Activated T-cell treated with anti-CD3 and anti-CD28 coated beads for 1 hour (primary cell): ENCODE measurements at places on chromosomes 13 and 19.

- peak; percentile 52 for DNase-seq
Measured at GRCh38 chr19:10105509-10106099, 558 bp upstream of the PPAN start.

DNA sequence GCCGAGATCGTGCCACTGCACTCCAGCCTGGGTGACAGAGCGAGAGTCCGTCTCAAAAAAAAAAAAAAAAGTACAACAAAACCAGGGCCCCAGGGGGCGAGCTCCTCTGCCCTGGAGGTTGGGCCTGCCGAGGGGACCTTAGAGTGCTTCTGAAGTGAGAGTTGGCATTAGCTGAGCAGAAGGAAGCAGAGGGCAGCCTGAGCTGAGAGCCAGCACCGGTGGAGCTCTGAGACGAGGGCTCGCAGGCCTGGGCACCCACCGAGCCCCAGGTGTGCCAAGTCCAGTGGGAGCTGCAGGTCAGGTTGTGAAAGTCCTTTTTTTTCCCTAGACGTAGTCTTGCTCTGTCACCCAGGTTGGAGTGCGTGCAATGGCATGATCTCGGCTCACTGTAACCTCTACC lies 46.0 kb downstream of the KDM4B start:
- no peak for DNase-seq

GRCh38 chr13:62512194-62513141 lies 1096.8 kb upstream of the PCDH20 start:
- no peak for DNase-seq

- DNase-seq, result no peak
Measured at GRCh38 chr19:45440259-45440638, 16.5 kb upstream of the ERCC1 start.

- DNase-seq, result no peak
Measured at GRCh38 chr13:60078226-60078625, 85.5 kb downstream of the DIAPH3 start.

GRCh38 chr13:46685006-46685730 lies 111.8 kb downstream of the ESD start:
- DNase-seq, result no peak

DNA sequence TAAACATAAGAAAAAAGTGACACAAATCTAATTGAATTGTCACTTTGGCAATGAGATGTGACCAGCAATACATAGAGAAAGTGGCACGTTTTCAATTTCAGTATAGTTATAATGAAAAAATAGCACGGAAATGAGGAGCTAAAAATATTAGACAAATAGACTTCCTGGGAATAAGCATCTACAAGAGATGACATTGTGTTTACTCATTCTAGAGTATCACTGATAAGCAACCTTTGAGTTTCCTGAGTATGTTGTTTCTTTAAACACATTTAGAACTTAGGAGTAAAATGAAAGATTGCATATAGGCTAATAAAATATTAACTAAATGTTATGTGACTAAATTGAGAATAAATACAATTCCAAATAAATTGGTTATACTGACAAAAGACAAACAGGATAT lies 207.1 kb upstream of the SLITRK6 start:
- no peak for DNase-seq

GRCh38 chr13:60492187-60492586 lies 95.2 kb downstream of the TDRD3 start:
- no peak for DNase-seq

- DNase-seq, result no peak
Measured at GRCh38 chr13:71613066-71613745, 253.8 kb downstream of the DACH1 start.

DNA sequence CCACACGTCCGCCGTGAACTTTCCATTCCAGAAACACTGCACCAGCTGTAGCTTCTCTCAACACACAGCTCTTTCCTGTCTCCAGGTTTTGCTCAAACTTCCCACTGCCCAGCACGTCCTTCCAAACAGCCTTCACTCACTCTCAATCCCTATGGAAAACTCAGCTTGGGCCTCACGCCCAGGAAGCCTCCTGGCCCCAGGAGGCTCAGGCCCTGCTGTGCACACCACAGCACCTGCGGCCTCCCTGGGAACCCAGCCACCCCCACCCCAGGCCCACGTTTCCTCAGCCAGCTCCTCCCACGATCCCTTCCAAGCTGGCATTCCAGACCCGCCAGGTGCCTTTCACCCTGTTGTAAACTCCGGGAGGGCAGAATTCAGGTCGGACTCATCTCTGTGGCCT lies 35.2 kb downstream of the C13orf46 start:
- DNase-seq, result no peak

DNA sequence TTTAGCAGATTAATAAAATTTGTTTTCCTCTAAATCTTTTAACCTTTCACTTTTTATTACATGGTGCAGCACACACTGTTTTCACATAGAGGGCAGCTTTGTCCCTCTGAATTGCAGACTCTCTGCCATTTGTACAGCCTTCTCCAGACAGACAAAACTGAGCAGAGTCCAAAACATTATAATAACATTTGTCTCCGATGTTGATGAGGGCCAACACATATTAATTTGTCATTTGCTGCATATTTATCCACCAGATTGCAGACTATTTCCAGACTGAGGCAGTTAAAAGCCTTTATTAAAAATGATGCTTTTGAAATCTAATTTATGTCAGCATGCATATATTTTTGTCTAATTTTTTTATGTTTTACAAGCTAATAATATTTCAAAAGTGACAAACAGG lies 1251.9 kb upstream of the SLC10A2 start:
- DNase-seq, result no peak

- DNase-seq, result no peak
Measured at GRCh38 chr13:113785051-113786010, 26.3 kb downstream of the TMEM255B start.

DNA sequence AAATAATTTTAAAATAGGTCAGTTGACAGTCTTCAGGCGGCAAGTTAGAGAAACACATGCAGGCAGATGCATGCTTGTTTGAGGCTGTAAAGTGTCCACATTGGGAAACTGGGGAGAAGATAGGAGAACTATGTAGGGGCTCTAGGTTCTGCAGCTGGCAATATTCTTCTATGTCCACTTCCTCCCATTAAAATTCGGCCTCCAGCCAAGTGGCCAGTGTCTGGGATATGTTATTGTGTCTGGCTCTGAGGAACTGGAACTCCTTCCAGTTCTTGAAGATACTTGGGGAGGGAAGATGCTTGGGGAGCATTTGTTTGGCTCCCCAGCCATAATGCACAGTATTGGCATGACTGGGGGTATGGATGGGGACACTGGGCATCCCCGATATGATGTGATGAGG lies 20.9 kb upstream of the KLF2 start:
- no peak for DNase-seq

DNA sequence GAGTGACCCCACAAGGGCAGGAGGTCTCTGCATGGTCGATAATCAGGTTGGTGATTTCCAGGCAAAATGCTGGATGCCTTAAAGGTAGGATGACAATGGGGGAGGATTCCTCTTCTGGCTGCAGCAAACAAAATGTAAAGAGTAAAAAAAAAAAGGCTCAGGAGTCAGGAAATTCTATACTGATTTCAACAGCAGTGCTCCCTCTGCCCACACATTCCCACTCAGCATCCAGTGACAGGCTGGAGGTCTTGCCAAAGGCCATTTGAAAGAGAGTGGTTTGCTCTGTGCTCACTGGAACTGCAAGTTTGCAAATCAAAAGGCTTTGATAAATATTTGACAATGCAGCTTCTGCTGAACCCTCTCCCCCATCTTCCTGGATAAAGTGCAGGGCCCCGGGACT lies 135.4 kb downstream of the TNFRSF19 start:
- no peak for DNase-seq

DNA sequence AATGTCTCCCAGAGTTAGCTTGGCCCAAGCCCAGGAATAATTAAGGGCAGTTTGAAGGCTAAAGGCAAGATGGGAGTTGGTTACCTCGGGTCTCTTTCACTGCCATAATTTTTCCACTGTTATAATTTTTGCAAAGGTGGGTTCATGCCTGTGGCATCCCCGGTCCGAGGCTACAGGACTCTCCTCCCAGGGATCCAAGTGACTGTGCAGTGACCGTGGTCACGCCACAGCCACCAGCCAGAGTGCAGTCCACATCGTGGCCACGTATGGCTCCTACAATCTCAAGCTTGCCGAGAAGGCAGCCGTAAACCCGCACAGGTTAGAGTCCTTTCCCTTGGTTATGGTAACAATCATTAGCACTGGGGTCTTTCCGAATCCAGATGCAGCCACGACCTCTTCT lies 36.8 kb downstream of the C13orf46 start:
- DNase-seq, result no peak

GRCh38 chr19:18435178-18435841 lies 2.6 kb downstream of the ISYNA1 start:
- no peak for DNase-seq

GRCh38 chr19:13154911-13155471 lies 4.8 kb downstream of the IER2 start:
- peak; percentile 73 for DNase-seq

DNA sequence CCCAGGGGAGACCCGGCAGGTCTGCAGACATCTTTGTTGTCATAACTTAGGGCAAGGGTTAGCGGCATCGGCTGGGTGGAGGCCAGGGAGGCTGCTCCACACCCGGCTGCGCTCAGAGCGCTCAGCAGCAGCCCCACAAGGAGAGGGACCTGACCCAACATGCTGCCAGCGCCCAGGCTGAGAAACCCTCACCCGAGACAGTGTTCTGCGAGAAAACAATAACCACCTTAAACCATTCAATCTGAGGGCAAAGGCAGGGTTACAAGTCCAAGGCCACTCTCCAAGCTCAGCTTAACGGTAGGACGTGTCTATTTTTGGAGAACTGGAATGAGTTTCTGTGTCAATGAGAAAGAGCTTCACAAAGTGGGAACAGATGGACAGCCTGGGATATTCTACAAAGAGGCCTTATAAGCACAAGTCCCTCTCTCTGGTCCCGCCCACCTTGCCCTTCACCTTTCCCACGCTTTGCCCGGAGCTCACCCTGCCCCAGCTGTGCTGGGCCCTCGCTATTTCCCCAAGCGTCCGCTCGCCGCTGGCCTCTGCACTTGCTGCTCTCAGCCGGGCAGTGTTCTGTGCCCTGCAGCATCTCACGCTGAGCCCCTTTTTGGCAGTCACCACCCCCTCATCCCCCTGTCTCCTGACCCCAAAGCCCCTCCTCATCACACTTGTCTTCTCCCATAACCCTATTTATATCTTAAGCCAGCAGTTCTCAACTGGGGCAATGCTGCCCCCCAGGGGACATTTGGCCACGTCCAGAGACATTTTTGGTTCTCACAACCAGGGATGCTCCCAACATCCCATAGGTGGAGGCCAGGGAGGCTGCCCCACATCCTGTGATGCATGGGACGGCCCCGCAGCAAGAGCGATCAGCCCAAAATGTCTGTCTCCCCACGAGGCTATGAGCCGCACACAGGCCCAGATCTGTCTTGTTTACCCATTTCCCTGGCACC lies 17.6 kb downstream of the PPP1R12C start:
- DNase-seq, result no peak

DNA sequence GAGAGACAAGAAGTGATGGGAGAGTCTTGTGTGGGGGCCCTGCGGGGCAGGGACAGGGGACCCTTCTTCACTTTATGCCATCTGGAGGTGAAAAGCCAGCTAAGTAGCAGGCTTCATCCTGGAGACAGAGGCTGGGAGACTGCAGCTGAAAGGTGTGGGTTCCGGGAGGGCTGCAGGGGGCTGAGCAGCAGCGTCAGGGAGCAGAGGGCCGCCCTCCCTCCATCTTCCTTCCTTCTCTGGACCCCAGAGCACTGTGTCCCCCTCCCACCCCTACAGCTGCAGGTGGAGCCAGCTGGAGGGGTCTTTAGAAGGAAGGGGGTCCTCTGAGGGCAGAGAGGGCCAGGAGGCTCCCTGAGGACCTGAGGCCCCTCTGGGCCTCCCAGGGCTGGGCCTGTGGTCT lies 96.6 kb downstream of the WTIP start:
- DNase-seq, result no peak

DNA sequence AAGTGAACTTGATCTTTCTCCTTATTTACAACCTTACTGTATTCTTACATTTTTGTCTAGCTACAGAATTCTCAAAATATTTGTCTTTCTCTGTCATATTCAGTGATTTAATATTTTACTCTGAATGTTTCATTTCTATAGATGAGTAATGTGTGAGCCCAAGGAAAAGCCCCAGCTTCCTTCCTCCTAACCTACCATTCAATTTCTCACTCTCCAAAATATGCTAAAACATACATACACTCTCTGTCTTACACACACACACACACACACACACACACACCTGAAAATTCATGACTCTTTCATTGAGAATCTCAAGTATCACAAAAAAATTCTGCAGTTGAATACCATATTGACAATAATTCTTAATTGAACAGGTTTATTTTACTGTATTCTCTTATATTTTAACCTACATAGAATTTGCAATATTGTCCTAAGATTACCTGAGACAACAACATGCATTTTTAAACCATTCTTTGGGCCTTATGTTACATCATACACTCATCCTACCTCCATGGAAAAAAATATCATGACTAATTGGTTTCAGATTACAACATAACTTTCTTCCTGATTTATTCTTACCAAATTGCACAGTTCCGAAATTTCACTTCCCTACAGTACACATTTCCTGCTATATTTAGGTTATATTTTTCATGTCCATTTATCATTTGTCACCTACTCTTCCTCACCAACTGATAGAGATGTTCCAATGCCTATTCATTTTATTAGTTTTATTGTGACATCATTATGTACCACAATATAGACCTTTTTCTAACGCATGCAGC lies 1965.6 kb upstream of the PCDH20 start:
- no peak for DNase-seq

DNA sequence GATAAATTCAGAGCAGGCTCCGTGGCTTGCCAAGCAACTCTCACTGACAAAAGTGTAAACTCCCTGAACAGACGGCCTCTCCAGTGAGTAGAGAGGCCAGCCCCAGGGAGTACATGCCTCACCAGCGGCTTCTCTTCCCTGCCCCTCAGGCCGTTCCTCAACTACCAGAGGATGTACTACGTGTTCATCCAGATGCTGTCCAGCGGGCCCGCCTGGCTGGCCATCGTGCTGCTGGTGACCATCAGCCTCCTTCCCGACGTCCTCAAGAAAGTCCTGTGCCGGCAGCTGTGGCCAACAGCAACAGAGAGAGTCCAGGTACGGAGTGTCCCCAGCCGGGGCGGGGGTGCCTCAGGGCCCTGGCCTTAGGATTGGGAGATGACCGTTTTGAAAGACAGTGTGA lies 93.4 kb upstream of the MCF2L start:
- DNase-seq, result no peak

DNA sequence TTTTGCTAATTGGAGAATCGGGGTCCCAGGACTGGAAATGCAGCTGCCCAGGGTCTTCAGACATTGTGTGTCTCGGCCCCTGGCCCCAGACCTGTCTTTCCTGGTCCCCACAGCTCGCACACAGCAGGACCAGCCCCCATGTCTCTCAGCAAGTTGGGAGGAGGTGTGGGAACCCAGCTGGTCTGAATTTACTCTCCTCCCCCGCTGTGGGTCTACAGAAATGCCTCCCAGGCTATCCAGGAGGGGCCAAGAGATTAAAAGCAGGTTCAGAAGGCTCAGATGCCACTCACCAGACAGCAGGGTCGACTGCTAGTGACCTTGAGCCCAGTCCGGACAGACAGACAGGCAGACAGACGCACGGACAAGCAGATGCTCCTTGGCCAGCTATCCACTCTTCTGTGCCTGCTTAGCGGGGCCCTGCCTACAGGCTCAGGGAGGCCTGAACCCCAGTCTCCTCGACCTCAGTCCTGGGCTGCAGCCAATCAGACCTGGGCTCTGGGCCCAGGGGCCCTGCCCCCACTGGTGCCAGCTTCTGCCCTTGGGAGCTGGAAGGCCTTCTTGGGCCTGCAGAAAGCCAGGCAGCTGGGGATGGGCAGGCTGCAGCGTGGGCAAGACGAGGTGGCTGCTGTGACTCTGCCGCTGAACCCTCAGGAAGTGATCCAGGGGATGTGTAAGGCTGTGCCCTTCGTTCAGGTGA lies at the start of gene DAND5:
DAND5 (plus strand) TSS at position 285 of the 697 bp plus-strand sequence; CDS start at position 370, 85 bp downstream.
- DNase-seq, result no peak
